ENCODE measurements at places on chromosomes 12 and 14.

DNA sequence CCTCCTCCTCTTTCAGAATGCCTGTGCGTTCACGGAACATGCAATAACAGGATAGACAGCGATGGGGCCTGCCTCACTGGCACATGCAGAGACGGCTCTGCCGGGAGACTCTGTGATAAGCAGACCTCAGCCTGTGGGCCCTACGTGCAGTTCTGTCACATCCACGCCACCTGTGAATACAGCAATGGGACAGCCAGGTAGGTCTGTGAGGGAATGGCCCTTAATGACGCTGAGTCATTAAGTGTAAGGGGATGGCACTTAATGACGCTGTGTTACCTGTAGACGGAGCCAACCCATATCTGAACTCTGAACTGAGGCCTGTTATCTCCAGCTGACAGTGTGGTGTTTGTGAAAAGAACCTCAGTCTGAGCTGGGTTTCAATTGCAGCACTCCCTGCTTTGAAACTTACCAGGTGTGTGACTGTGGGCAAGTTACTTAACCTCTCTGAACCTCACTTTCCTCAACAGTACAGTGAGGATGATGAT lies 86.9 kb downstream of the STAB2 start:
- DNase-seq, result no peak

GRCh38 chr14:57066463-57066862 lies 202.2 kb downstream of the EXOC5 start:
- DNase-seq, result no peak

- no peak for DNase-seq
These were observed 1.3 kb upstream of the DTX3 start for GRCh38 chr12:57603324-57603723.

GRCh38 chr12:49187184-49187583 lies 1.7 kb downstream of the TUBA1A start:
- DNase-seq, result no peak

DNA sequence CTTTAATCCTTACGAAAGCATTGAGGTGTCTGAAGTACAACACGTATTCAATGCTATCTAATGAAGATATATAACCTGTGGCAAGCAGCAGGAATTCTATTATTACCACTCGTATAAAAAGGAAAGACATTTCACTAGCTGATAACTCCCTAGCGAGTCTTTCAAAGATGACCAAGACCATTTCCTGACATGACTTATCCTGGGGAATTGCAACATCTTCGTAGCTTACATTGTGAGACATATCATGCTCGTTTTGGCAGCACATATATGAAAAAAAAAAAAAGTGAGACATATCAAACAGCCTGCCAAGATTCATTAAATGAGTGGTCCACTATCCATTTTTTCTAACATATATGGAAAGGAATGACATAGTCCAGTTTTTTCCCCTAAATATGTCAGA lies 337.0 kb downstream of the FSCB start:
- DNase-seq, result no peak

GRCh38 chr14:102786768-102787167 lies 9.5 kb downstream of the TRAF3 start:
- peak; percentile 44 for DNase-seq

DNA sequence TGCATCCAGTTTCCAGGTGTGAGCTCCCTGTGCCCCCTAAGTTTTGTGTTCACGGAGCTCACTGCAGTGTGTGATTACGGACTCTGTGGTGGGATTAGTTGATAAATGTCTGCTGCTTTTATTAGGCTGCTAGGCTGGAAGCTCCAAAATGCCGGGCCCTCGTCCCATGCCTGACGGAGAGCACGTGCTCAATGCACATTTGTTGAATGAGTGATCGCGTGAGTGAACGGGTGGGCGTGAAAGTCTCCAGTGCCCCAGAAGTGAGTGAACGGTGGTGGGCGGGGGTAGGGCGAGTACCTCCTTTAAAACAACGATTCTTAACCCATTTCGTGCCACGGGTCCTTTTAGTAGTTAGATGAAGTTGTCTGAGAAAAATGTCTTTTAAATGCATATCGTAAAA lies 175.5 kb downstream of the AACS start:
- no peak for DNase-seq

DNA sequence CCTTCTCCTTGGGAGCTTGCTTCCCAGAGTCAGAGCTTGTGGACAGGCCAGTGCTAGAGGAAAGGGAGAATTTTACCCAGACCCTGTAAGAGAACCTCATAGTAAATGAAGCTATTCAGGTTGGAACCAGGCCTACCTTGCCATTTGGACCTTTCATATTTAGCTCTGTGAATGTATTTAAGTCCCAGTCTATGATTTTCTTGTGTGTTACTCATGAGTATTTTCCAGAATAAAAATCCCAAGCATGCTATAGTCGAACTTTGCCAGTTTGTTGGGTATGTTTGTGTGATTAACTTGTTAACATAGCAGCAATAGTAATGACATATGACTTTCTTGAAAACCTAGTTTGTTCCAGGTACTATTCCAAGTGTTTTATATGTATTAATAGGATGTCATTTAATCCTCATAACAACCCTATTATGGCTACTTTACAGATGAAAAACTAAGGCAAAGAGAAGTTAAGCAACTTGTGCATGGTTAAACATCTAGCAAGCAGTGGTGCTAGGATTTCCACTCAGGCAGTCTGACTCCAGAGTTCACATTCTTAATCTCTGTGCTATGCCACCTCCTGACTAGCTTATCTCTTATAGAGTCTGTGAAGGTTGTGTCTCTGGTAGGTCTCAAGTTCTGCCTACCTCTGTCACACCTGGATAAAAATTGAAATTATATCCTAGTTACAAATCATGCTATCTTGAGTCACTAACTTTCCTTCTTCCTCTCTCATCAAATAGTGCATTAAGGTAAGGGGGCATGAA lies 47.9 kb upstream of the GARIN2 start:
- DNase-seq, result no peak

GRCh38 chr14:76876076-76876475 lies 49.9 kb downstream of the LRRC74A start:
- DNase-seq, result peak; percentile 45

- DNase-seq, result no peak
These were observed 1.2 kb downstream of the KCNK13 start for GRCh38 chr14:90062822-90063539.

- no peak for DNase-seq
These were observed 83.6 kb upstream of the DIO3 start for GRCh38 chr14:101477648-101478047.

- DNase-seq, result no peak
These were observed 3.2 kb downstream of the PLD4 start for GRCh38 chr14:104927901-104928300.

- no peak for DNase-seq
These were observed 49.9 kb upstream of the PLEKHG3 start for GRCh38 chr14:64654246-64654900.

DNA sequence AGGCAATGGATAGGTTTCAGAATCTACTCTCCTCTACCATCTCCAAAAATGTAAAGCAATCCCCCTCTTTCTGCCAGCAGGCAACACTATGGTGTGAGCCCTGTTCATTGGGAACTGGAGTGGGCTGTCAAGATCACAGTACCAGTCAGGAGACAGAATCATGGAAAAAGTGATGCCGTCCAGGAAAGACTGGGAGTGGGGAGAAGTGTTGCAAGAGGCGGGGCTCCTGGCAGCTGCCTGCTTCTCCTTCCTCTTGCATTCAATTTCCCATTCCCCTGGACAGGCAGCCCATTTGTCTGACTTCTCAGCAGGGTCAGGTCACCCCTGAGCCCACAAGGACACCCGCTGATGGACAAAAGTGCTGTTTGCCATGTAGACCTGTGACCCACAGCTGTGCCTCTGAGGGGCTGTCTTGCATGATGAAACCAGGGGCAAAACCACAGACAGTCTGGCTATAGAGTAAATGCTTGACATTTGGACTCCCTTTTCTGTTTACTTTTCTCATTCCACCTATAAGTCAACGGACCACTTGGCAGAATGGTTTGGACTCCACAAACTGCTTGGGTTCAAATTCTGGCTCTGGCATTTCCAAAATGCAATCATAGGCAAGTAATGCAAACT lies 30.1 kb upstream of the RPH3A start:
- no peak for DNase-seq

DNA sequence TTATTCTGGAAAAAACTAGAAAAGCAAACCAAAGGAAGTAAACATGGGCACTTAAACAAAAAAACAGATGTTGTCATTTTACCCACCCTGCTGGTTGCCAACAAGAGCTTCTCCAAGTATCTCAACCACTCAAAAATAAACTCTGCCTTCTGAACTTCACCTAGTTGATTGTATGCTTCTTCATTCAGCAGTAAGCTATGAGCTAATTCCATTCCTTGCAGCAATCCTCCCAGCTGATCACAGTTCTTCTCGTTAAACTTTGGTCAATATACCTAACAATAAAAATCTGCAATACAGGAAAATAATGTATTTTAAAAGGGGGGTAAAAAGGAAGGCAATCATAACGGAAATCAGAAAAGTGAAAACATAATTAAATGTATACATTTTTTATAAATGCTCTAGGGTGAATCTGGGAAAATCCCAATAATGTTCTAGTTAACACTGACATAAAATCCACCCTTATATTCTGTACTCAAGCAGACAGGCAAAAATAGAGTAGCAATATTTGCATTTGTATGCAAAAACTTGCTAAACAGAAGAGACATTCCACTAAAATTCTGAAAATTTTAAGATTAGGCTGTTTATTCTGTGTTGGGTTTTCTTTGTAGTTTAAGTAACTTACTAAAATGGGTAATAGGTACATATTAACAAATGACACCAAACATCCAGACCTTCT lies 17.4 kb downstream of the HEATR5A start:
- DNase-seq, result no peak

- no peak for DNase-seq
These were observed 174.0 kb upstream of the MYL2 start for GRCh38 chr12:111094157-111095010.

- DNase-seq, result no peak
These were observed 12.1 kb upstream of the ESPL1 start for GRCh38 chr12:53255996-53256395.

DNA sequence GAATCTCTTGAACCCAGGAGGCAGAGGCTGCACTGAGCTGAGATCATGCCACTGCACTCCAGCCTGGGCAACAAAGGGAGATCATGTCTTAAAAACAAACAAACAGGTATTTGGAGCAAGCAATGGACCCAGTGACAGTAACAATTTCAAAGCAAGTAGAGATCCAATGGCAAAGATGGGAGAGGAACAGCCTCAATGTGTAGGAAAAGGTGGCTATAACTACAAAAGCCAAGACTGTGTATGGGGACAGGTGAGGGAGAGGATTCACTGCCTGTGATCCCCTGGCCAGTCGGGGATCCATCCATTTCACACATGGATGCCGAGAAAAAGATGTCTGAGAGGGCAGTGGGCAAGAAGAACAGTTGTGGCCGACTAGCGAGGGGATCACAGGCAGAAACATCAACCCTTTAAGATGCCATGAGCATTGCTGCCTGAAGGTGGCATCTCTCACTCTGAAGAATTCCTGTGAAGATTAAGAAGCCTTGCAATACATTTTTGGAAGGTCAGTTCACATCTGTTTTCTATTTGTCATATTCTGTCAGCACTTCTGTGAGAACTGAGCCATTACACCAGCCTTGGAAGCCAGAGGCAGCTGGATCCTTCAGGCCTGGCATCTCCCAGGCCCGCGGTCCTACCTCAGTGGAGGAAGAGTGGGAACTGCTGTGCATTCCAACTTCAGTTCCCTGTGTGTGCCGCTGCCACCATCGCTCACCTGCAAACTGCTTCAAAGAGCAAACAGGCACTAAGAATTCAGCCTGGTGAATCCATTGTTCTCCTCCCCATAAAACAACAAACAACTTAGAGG lies 54.5 kb upstream of the FRS2 start:
- DNase-seq, result peak; percentile 8

DNA sequence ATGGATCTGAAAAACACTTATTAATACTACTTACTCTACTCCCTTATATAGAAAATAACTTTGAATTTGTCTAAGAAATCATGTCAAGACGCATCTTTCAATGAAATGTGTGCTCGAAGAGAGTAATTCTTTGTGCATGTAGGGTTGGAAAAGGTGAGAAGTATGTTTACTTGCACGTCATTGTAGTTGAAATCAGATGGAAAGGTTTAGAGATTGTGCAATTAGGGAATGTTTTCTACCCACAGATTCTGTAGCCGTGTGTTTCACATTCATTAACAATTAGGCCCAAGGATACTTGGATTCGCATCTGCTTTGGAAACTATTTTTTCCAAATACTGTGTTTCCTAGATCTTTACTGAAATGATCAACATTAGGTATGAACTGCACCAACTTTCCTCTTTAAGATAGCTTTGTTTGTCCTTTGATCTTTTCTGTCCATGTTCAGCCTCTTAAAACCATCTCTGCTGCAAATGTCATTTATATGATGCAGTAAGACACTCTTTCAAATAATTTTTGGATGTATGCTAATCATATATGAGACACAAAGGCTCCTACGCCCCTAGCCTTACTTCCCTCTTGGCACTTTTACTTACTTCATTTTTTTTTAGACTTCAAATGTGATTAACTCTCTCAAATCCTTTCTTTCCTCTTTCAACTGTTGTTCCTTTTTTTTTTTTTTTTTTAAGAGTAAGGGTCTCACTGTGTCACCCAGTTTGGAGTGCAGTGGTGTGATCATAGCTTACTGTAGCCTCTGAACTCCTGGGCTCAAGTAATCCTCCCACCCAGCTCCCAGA lies 58.0 kb upstream of the PSMA6 start:
- no peak for DNase-seq

- DNase-seq, result no peak
These were observed 25.9 kb downstream of the DUSP6 start for GRCh38 chr12:89326239-89327040.

DNA sequence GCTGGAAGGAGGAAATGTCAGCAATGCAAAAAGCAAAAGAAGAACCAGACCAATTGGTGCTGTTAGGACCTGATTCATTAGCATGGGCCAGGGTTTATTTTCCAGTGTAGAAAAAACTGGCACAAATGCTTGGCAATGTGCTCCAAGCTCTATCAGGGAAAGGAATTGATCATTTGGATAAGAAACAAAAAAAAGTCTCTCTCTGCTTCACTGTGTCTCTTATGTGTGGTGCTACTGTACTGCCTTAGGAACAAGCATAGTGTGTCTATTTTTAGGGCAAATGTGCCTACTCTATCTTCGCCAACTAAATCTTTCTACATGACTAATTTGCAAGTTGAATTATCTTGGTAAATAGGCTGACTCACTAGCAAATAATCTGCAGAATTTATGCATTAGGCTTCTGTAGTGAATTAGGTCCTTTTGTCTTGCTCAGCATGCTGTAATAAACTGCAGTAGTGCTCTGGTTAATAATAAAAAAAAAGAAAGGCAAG lies 236.7 kb downstream of the MDGA2 start:
- DNase-seq, result no peak

Measured in activated T-cell treated with anti-CD3 and anti-CD28 coated beads, Interleukin-2, amount 50 U/mL, for 72 hours (primary cell).